Stimulated activated CD4-positive, alpha-beta T cell treated with anti-CD3 and anti-CD28 coated beads, Interleukin-4, amount 100 ng/mL, for 48 hours (primary cell): ENCODE measurements at places on chromosomes 6 and 20.

DNA sequence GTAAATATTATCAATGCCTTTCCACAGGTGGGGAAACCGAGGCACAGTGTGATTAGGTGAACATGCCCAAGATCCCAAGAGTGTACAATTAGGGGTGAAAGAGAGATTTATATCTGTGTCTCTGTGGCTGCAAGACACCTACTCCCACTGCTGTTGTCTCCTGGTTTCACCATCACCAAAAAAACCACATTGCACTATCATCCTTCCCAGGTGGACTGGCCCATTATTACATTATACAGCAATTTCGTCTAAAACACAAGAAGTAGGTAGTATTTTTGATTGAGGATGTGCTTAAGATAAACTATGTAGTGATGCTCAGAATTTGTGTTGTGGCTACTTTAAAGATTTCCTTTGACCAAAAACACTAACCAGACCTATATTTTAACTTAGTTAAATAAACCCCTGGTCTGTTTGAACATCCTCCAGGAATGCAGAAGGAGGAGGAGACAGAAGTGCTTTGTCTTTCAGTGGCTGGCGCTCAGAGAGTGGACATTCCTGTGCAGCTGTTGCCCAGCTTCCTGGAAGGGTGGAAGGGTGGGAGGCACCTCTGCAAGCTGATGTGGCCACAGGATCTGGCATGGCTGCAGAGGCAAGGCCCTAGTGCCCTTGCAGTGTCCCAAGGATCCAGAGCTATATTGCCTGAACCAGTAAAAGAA, 23.8 kb downstream of the DCBLD1 start:
- DNase-seq: no peak

DNA sequence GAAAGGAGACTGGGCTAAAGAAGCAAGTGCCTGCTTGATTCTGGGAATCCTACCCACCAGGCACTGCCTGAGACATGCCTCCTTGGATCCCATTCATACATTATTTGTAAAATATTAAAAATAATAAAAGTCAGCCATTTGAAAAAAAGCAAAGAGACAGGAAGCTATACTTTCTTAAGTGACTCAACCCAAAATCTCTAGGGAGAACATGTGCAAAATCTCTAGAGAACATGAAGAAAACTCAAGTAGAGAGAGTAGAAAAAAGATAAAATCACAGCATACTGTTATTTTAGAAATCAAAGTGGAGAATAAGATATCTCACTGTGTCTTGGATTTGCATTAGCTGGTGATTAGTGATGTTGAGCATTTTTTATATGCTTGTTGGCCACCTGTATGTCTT, 197.2 kb upstream of the GGTLC1 start:
- DNase-seq: no peak

GRCh38 chr20:3135507-3136070, 24.1 kb downstream of the FASTKD5 start:
- DNase-seq: no peak

- no peak for DNase-seq
Observed at GRCh38 chr6:5751525-5752390, 255.0 kb downstream of the NRN1 start.

- DNase-seq: no peak
Observed at GRCh38 chr20:3909952-3910366, 20.8 kb downstream of the PANK2 start.
